ENCODE measurements at places on chromosomes 6 and 20. TPM values are rescaled to one million over a fixed set of nuclear protein-coding genes. Genes with fewer than 3 reads are reported as not detected.

DNA sequence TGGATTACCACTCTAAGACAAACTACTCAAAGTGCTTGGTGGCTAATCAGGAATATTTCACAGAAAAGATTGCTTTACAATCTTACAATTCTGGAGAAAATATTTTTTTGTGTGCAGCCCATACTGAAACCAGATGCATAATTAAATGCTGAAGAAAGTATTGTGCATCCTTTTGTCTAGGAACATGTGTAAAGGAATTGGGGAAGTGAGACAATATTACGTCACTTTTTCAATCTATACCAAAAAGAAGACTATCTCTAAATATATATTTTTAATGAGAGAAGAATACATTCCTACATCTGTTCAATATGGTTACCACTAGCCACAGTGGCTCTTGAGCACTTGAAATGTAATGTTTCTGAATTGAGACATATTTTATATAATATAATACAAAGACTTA is 992.5 kb upstream of the ADGRB3 start:
- no peak for DNase-seq

DNA sequence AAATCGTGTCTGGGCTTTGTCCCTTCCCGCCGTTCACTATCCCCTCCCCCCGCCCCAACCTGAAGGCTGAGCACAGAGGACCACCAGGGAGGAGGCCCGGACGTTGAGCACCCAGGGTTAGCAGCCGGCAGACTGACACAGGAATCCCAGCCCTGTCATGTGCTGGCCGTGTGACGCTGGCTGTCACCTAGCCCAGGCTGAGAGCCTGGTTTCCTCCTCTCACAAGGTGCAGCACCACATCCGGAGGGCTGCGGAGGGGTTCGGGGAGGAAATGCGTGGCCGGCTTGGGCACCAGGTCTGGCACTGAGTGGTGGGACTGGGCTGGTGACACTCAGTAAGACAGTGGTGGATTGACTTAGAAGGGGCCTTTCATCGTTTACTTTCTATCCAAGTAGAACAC is 4.6 kb upstream of the LSM14B start:
- DNase-seq, result no peak

- DNase-seq, result no peak
These were observed 170.3 kb upstream of the PDE10A start for GRCh38 chr6:165833355-165833754.

The SLC22A7 gene
- not detected for total RNA-seq
